NCI-H510A (cell line): ENCODE measurements at places on chromosomes 16 and 17.

GRCh38 chr17:66985338-66986237 is 21.1 kb downstream of the CACNG4 start:
- no peak for DNase-seq

DNA sequence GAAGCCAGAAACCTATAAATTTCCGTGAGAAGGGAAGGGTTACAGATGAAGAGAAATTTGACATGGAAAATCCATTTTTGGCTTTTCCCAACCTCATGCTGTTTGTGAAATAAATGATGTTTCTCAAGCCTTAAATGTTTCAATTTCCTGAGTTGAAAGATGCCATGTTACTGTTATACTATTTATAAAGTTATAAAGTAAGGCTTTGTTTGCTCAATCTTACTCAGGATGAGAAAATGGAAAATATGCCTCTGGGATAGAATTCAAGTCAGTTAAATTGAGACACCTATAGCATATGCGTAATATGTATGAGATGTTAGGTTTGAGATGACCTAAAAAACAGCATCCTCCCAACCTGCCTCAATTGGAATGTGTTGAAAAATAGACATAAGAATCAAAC is 19.9 kb upstream of the FAM20A start:
- no peak for DNase-seq

DNA sequence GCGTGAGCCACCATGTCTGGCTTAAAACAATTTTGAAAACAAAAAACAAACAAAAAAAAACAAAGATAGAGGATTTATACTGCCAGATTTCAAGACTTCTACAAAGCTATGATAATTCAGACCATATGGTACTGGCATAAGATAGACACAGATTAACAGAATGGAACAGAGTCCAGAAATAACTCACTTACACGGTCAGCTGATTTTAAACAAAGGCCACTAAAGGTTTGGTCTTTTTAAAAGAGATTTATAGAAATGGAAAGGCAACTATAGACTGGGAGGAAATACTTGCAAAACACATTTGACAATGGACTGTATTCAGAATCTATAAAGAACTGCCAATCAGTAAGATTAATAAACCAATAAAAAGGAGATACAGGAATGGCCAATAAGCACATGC is 48.6 kb upstream of the MNT start:
- no peak for DNase-seq

GRCh38 chr16:76947749-76948148 is 243.2 kb upstream of the MON1B start:
- DNase-seq, result no peak
